ENCODE measurements at places on chromosomes 7 and 10. TPM values are rescaled to one million over a fixed set of nuclear protein-coding genes. Genes with fewer than 3 reads are reported as not detected.

Gene HOXA9
- total RNA-seq: not detected

Gene OR6B1
- not detected for total RNA-seq

Gene DDX50
- 51.3 TPM for total RNA-seq

Gene VSTM4
- not detected for total RNA-seq

Gene SPDYE9
- total RNA-seq: not detected
